ENCODE measurements at places on chromosomes 6 and 20.
A peak's percentile ranks its signal among the peaks of the same experiment; 100 is the strongest.

DNA sequence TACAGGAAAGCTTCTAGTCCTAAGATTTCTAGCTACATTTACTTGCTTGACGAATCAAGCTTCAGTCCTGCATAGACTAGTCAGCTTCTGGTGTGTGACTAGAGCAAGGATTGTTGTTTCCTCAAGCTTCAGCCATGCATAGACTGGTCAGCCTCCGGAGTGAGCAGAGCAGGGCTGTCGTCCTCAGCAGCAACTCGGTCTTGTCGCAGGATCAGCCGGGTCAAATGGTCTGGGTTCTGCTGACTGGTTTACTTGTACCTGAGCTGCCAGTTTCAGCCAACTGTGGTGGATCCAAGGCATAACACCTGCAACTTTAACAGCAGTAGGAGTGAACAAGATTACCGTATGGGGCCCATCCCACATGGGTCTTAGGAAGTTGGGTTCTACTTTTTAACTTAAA is 10.8 kb upstream of the GMPR start:
- no peak for DNase-seq

DNA sequence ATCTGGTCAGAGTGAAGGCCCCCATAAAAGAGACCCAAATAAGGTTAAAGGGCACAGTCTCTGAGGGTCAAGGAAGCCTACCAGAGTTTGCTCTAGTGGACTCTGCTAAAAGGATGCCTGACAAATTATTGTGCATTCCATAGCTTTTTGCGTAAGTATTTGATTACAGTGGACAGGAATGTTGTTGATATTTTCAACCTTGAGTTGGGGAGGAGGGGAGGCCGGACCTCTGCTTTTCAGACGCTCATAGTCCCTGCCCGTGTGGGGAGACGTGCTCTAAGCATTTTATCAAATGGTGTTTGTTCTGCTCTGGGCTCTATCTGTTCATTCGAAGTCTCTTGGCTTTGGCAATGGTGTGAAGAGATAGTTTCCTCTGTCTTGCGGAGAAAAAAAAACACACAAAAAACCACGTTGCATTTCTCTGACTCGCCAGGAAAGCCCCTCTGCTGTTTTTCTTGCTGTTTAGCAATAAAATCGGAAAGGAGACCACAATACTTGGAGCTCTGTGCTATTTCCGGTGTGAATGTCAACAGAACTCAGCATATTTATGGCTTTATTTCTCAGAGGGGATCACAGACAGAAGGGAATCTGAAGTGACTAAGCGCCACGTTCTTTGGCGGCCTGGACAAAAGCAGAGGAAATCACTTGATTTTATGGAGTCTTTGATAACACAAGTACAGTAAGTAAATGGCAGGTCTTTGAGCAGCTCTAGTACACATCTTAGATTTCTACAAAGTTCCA is 159.8 kb downstream of the ZFP64 start:
- peak; percentile 55 for DNase-seq

DNA sequence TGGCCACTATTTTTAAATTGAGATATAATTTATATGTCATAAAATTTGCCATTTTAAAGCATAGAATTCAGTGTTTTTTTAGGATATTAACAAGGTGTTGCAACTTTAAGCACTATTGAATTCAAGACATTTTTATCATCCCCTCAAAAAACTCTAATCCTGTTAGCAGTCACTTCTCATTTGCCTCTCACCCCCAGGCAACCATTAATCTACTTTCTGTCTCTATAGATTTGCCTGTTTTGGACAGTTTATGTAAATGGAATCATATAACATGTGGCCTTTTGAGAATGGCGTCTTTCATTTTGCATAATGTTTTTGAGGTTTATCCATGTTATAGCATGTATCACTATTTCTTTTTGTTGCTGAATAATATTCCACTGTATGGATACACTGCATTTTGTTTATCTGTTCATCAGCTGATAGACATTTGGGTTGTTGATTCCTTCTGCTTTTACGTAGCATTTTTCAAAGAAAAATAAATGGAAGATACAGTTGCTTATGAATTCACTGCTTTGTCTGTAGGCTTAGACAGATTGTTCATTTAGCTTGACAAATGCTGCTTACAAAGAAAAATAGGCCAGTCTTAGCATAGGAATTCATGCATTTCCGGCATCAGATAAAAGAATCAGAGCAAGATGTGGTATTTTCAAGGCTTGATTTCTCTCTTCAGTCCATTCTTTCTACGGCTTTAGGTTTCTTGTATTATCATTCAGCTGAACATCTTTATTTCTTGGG is 52.9 kb downstream of the STK4 start:
- DNase-seq: no peak

- no peak for DNase-seq
Observed at GRCh38 chr20:25277051-25277801, 29.3 kb downstream of the PYGB start.

DNA sequence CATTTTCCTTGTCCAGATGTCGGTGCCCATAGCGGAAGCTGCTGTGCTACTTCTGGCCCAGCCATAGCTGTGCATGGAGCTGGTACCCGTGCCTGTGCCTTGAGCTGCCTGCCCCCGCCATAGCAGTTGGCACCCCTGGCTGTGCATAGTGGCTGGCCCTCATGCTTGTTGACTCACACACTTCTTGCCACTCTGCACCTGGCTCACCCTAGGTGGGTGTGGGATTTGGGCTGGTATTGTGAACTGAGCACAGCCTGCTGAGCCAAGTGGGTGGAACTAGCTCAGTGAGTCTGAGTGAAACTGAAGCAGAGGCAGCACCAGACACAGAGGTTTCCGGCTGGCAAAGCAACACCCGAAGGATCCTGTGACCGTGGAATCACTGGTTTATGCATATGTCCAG is 689.5 kb upstream of the EYS start:
- no peak for DNase-seq

GRCh38 chr20:6683021-6683977 is 84.2 kb upstream of the BMP2 start:
- DNase-seq: no peak

- DNase-seq: no peak
Observed at GRCh38 chr6:127119102-127120022, 891 bp downstream of the RSPO3 start.

- DNase-seq: no peak
Observed at GRCh38 chr6:7201732-7202541, 94.2 kb downstream of the RREB1 start.

DNA sequence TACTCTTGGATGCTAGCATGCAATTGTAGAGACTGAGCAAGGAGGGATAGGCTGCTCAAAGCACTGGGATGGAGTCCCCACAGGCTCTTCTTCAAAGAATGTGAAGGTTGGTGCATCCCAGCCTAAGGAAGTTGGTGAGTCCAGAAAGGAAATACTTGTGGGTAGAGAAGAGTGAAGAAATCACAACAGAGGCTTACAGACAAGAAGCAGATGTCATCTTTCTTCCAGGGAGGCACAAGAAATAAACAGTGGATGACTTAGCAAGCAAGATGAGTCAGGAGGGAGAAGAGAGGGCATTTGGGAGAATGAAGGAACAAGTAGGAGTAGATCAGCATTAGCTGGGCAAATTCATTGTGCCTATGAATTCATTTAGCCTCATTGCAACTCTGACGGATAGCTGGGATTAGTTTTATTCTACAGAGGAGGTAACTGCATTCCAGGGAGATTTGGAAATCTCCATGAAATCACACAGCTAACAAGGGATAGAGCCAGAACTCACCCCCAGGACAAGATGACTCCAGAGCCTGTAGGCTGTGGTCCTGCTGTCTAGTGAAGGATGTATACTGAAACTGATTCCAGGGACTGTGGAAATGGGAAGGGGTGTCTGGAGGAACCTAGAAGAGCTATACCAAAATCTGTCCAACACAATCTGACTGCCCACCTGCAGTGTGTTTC is 125.8 kb upstream of the SPTLC3 start:
- no peak for DNase-seq

GRCh38 chr20:48586730-48587129 is 241.1 kb downstream of the PREX1 start:
- DNase-seq: no peak

DNA sequence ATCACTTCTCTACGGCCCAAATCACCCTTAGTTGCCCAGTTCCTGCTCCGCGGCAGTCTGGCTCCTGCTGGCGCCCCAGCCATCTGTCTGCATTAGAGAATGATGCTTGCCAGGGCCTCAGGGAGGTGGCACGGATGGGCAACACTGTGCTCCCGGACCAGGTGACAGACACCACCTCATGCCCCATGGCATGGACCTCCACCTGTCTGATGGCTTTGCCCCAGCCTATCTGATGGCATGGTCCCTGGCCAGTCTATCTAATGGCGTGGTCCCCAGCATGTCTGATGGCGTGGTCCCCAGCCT is 18.8 kb upstream of the MRGBP start:
- no peak for DNase-seq

GRCh38 chr6:31267651-31268368 is 4.1 kb downstream of the HLA-C start:
- no peak for DNase-seq

DNA sequence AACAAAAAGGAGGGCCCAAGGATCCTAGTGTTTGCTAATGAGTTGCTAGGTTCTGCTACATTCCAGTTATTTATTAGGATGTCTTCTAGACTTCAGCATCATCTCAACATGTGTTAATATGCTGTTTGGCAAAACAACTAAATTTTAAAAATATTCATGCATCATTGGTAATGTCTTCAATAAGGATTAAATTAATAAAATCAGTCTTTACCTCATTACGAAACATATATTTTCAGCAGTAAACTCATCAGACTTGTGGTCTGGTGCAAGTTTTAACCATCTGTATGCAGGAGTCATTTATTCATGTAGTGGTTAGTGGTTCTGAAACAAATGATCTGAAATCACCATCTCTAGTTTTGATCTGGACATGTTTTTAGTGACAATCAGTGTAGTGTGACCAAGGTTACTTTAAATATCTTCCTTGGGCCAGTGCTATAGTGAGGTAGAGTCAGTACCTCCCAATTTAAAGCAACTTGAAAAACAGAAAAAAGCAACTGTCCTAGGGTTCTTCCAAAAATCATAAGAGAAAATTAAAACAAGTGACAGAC is 85.0 kb upstream of the KCNK16 start:
- no peak for DNase-seq

GRCh38 chr20:61588411-61589385 is 336.6 kb downstream of the CDH4 start:
- DNase-seq: no peak
